ENCODE measurements at places on chromosomes 16 and 17. TPM values are rescaled to one million over a fixed set of nuclear protein-coding genes. Genes with fewer than 3 reads are reported as not detected.

MMP25 gene
- total RNA-seq = 0.38 TPM

OMG gene
- total RNA-seq = 1.3 TPM

GRCh38 chr16:81678326-81679095 is 100.6 kb upstream of the PLCG2 start:
- DNase-seq = no peak
- H3K27me3 ChIP-seq = no peaks in the 10 kb centered on the region
- no peaks in the 10 kb centered on the region for H3K4me1 ChIP-seq
- H3K27ac ChIP-seq = peak overlapping the region; percentile 16
- H3K4me3 ChIP-seq = no peak overlapping the region
- peaks cover 5% of the 10 kb centered on the region for H3K36me3 ChIP-seq

DNA sequence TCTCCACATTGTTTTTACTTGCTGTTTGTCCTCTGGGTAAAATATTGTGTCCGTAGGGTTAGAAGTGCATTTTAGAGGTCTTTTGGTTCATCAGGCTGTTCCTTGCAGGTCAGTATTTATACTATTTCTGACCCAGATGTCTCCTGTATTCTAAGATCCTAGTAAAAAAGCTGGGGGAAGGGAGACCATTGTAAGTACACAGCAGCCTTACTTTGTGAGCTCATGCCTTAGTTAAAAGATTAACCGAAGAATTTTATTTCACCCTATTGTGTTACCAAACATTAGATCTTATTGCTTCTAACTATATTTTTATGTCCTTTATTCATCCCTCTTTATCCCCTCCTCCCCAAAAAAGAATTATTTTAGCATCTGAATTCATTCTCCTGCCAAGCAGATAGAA is 444.1 kb upstream of the RBFOX1 start:
- no peaks in the 10 kb centered on the region for H3K4me1 ChIP-seq
- peaks cover 5% of the 10 kb centered on the region for H3K27me3 ChIP-seq
- H3K36me3 ChIP-seq = no peaks in the 10 kb centered on the region
- no peak for DNase-seq

DNA sequence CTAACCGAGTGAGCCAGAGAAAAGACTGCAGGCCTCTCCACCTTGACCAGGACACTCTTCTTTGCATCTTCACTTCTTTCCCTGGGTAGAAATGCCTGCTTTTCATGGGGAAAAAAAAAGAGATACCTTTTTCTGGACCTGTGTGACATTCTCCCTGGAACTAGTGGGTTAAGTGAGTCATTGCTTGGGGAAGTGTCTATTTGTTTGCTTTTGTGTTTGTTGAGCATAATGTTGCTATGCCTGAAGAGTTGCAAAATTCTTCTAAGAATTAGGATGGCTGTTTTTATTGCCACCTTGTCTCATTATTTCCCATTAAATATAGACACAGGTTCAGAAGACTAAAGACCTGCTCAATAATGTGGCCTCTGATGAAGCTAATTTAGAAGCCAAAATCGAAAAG is 18.8 kb downstream of the CLUAP1 start:
- H3K4me3 ChIP-seq = no peak overlapping the region
- no peak for DNase-seq
- peaks cover 32% of the 10 kb centered on the region for H3K36me3 ChIP-seq
- H3K4me1 ChIP-seq = peaks cover 2% of the 10 kb centered on the region
- H3K27me3 ChIP-seq = no peaks in the 10 kb centered on the region
- no peak overlapping the region for H3K27ac ChIP-seq

GRCh38 chr17:41695954-41696757 is 7.5 kb downstream of the EIF1 start:
- H3K4me1 ChIP-seq = peaks cover 23% of the 10 kb centered on the region
- peak; percentile 77 for DNase-seq
- H3K27ac ChIP-seq = peak overlapping the region; percentile 57

GRCh38 chr17:8785547-8786413 is 13.4 kb downstream of the MFSD6L start:
- no peaks in the 10 kb centered on the region for H3K36me3 ChIP-seq
- no peak overlapping the region for H3K4me3 ChIP-seq
- no peaks in the 10 kb centered on the region for H3K27me3 ChIP-seq

Data from naive thymus-derived CD8-positive, alpha-beta T cell (primary cell).